Caudate nucleus (tissue), 63 donors: ENCODE measurements at places on chromosomes 4 and X.

- DNase-seq = no peak
These were observed 65.8 kb upstream of the SLC4A4 start for GRCh38 chr4:71272976-71273375.

GRCh38 chr4:76606645-76607265 is 171.7 kb downstream of the SHROOM3 start:
- DNase-seq = no peak

- no peak for DNase-seq
These were observed 24.5 kb downstream of the RAP1GDS1 start for GRCh38 chr4:98285676-98286075.

- no peak for DNase-seq
These were observed 49.8 kb downstream of the DLG3 start for GRCh38 chrX:70494441-70494840.

- no peak for DNase-seq
These were observed at the start of gene CYSLTR1 for GRCh38 chrX:78327370-78328086. TSS of gene CYSLTR1 (minus strand) at chrX:78327611. CDS start at chrX:78273746, 53,865 bp downstream.

DNA sequence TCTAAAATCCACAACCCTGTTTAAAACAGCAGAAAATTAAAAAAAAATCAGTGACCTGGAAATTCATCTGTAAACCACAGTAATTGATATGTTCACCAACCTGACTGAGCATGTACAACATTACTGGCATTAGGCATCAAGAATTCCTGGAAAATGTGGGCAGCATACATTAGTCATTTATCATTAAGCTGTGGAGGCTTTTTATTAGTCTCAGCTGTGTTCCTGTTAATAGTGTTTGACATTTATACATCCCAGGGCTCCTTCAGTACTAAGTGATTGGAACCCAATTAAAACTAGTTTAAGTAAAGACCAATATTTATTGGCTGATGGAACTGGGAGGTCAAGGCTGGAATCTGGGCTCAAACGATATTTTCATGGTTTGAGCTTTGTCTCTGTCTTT is 227.3 kb upstream of the GIMD1 start:
- DNase-seq = no peak

GRCh38 chr4:132227151-132227856 is 921.8 kb upstream of the PCDH10 start:
- no peak for DNase-seq

DNA sequence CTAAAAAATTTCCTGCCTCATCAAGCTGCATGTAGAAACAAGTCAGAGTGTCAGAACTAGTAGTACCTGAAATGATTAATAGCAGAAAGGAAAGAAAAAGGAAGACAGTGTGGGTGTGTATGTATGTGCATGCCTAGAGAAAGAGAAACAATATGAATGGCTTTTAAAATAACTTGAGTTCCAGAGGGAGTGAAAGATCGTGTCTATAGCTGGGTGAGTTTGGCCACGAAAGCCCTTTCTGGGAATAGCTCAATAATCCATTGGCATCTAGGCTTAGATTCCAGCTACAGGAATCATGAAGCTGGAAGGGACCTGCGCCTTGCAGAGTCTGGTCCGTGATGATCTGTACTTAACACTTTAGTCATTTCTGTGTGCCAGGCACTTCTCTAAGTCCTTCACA is 195.6 kb downstream of the RAPGEF2 start:
- DNase-seq = no peak

DNA sequence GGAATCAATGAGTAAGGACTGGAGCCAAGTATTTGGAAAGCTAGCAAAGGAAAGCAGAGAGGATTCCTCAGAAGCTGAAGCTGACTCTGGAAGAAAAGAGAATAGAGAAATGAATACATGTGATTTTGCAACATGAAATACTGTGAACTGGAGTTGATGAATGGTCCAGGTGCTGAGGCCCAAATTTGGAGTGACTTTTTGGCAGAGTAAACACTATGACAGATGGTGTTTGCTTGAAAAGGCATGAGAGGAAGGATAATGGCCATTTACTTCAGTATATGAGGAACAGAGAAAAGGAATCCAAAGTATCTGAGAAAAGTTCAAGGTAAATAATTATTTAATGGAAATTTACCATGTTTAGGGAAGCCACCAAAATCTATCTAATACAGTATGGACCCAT is 236.7 kb downstream of the SLITRK2 start:
- DNase-seq = no peak

DNA sequence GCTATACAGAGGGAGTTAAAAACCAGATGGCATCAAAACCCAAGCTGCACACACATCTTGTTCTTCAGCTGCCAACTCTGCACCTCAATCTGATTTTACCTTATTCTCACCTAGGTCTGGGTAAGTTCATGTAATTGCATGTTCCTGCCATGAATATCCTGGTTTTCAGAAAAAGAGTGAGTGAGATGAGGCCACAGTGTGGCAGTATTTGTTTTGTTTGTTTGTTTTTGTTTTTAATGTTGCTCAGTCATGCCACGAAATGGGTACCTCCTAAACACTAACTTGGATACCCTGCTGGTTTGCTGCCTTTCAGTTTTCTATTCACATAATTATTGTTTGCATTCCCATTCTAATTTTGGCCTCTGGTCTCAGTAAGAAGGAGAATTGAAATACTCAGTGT is 22.5 kb downstream of the TMEM164 start:
- DNase-seq = no peak

- no peak for DNase-seq
These were observed 220.0 kb downstream of the SPCS3 start for GRCh38 chr4:176539785-176540175.

DNA sequence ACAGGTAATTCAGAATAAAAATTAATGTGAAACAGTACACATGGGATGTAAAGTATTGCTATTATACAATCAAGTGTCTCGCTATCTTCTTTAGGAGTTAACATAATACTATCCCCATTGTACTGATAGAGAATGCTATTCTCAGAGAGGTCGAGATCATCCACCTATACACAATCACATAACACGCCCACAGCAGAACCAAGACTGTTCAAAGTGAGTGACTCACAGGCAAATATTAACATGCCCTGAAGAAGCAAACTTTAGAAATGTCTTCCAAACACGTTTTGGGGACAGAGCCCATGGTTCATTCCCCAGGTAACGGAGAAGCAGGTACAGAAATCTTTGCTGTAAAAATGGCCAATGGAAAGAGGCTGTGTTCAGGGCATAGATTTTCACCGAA is 50.1 kb upstream of the PHKA2 start:
- DNase-seq = no peak
